ENCODE measurements at places on chromosomes 1 and 21.

DNA sequence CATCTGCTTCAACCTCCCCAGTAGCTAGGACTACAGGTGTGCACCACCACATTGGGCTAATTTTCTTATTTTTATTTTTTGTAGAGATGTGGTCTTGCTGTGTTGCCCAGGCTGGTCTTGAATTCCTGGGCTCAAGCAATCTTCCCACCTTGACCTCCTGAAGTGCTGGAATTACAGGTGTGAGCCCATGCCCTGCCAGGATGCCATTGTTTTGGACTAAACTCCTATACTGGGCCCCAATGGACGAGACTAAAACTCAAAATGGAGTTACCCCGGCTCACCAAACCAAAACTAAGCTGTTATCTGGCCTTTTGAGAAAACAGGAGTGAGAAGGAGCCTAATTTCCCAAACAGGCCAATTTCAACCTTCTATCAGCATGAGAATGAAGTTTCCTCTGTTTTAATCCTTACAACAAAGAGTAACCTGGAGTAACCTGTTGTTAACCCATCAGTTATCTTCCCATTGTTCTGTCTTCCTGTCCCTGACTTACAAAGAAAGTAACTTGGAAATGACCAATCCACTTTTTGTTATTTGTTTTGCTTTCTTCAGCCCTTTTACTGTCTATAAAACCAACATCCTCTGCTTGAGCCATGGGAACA is 29.6 kb downstream of the DMRTA2 start:
- DNase-seq = no peak

DNA sequence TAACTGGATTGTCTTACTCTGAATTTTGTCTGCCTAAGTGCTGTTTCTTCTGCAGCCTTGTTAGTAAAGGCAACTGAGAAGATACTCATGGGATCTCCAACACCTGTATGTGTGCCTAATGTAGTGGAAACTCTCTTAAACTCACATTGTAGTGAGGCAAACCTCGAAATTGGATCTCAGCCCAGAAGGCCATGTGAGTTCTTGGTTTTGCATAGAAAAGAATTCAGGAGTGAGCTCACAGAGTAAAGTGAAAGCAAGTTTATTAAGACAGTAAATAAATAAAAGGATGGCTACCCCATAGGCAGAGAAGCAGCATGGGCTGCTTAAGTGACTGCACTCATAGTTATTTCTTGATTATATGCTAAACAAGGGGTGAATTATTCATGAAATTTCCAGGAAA is 1344.7 kb downstream of the NCAM2 start:
- no peak for DNase-seq

GRCh38 chr21:44702973-44703730 is 6.2 kb downstream of the KRTAP10-12 start:
- DNase-seq = no peak

- no peak for DNase-seq
Observed at GRCh38 chr1:25867210-25867991, 8.1 kb downstream of the PAQR7 start.

DNA sequence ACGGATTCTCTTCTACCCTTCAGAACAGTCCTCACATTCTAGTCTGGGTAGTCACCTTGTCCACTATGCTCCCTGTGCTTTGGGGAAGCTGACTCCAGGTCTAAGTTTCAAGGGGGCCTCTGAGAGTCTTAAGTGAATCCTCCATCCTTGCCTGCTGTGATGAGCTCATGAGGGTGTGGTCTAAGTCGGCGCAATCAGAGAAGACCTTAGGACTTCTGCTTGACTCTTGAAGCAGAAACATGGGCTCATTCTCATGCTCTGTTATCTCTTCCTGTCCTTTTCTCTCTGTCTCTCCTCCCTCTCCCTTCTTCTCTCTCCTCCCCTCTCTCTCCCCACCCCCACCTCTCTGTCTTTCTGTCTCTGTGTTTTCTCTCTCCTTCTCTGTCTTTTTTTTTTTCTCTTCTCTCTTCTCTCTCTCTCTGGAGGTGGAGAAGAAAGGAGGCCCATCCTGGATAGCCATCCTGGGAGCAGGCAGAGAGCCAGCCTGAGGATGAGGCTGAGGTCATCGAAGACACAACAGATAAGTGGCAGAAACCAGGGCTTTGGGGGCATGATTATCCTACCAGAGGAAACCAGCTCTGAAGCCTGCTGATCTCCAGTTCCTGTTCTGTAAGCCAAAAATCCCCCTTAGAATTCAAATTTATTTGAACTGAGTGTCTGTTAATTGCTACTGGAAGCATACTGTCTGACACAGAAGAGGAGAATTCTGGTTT is 245.6 kb downstream of the SIPA1L2 start:
- no peak for DNase-seq

GRCh38 chr21:14675774-14676530 is 129.8 kb upstream of the SAMSN1 start:
- no peak for DNase-seq

DNA sequence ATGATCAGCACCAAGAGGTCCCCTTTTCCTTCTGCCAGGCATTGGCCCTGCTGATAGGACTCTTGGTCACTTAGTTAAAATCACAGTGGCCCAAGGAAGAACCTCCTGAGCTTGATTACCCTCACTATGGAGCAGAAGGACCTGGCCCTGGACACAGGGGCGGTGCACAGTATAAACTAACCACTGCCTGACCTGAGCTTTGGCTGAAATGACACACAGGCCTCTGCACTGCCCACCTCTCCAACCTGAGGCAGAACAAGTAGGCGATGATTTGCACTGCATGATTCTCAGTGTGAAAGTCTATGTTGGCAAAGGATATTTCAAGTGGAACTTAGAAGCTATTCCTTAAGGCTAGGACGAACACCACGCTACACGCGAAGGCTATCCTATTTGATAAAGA is 48.5 kb downstream of the CAPN2 start:
- DNase-seq = no peak

DNA sequence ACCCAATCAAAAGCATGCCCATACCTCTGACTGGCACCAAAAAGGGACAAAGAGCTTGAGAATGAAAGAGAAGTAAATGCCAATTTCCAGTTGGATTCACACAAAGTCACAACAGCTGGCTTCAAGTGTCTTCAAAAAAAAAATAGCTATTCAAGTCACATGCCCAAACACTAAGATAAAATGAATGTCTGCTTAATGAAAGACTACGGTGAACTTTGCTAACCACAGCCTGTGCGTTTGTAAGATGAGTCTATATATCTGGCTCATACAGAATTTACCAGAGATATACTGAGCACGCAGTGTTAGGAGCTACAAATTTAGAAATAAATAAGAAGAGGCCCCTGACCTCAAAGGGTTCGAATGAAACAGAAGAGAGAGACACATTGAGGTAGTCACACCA is 73.2 kb downstream of the DAB1 start:
- no peak for DNase-seq

DNA sequence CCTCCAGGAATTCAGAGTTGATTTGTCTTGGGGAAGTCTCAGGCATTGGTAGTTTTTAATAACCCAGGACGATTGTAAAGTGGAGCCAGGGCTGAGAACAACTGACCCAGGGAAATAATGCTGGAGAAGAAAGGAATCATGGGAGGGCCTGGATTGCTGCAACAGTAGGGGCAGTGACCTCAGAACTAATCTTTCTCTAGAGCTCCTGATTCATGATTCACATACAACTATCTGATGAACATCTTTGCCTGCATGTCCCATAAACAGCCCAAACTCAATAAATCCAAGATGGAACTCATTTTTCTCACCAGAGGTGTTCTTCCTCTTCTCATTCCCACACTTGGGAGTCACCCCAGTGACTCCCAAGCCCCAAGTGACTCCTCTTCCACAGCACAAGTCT is 8.1 kb upstream of the G0S2 start:
- no peak for DNase-seq

- no peak for DNase-seq
Observed at GRCh38 chr1:91011726-91012125, 10.1 kb downstream of the ZNF644 start.

- DNase-seq = no peak
Observed at GRCh38 chr1:41482001-41482765, 2.3 kb downstream of the EDN2 start.

DNA sequence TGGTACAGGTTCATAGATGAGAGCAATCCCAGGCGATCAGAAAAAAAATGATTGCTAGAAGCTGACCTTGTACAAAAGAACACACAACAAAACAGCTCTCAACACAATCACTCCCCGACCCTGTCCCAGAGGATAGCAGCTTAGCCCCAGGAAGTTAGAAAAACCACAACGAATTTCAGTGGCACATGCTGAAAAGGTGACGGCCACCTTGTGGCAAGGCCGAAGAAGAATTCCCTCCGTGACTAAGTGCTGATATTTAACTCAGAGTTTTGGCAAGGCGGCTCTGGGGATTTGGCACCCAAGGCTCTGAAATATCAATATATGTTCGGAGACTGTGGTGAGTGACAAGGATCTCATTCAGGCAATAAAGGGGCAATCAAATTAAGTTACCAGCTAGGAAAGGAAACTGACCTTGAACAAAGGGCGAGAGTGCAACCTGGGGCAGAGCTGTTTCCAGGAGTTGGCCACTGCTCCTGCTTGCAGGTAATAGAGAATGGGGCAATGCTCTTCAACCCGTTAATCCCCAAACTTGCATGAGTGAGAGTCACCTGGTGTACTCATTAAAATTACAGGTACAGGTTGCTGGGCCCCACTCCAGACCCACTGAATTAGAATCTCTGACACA is 96.2 kb downstream of the BEND5 start:
- DNase-seq = no peak

DNA sequence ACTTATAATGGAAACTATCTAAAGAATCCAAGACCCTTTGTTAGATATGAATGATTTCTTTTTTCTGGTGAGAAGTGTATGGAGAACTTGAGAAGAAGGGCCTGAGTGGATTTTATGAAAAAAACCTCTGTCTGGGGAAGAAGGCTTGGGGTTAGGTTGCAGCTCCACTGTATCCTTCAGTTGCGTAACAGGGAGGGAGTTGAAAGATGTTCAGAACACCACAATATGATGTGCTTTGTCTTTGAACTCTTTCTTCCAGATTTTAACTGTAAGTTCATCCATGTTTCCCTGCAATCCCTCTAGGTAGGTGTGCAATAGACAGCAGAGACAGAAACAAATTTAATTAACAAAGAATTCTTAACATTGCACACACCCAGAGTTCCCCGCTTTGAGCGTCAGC is 125.8 kb upstream of the NFIA start:
- DNase-seq = no peak

DNA sequence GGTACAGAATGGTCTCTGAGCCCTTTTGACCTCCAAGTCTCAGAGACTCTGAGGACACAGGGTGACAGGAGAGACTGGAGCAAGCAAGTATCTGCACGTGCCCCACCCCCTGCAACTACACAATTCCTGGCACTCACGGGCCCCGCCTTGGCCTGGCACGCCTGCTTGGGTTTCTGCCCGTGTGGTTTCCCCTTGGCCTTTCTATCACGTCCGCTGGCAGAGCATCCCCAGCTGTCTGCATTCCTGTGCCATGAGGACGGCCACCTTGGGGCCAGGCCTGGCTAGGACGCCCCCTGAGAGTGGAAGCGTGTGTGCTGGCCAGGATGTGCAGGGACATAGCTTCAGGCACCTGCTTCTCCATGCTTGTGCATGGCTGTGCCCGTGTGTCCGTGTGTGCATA is 14.3 kb upstream of the EDN2 start:
- DNase-seq = no peak

GRCh38 chr21:14864211-14865021 is 200.4 kb downstream of the NRIP1 start:
- DNase-seq = no peak

- no peak for DNase-seq
Observed at GRCh38 chr1:4710592-4711415, 56.4 kb downstream of the AJAP1 start.

DNA sequence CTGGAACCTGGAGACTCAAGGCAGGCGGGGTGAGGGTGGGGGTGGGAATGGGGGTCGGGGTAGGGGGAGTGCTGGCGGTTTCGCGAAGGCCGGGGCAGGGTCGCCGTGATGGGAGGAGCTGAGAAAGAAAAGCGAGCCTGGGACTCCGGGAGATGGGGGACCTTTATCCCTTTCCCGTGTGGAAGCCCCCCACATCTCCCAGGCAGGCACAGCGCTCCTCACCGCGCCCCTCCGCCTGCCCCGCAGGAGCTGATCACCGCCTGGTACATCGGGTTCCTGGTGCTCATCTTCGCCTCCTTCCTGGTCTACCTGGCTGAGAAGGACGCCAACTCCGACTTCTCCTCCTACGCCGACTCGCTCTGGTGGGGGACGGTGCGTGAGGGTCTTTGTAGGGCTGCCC is 35.5 kb downstream of the KCNQ4 start:
- DNase-seq = no peak

- DNase-seq = no peak
Observed at GRCh38 chr1:61952675-61953074, 210.4 kb downstream of the PATJ start.

GRCh38 chr1:201145816-201146215 is 8.5 kb downstream of the TMEM9 start:
- DNase-seq = no peak

DNA sequence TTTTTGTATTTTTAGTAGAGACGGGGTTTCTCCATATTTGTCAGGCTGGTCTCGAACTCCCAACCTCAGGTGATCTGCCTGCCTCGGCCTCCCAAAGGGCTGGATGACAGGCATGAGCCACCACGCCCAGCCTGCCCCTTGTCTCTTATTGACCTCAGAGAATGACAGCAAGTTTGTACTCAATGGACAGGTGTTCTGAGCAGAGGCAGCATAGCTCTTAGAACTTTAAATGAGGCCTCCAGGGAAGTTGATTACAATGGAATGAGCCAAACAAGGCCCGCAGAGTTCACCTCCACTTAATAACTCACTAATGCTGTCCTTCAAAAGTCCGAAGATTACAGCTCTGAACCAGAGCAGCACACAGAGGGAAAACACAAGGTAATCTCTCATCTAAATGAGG is 10.9 kb downstream of the TMPRSS2 start:
- DNase-seq = no peak

- no peak for DNase-seq
Observed at GRCh38 chr1:203676455-203676854, 49.8 kb downstream of the ATP2B4 start.

DNA sequence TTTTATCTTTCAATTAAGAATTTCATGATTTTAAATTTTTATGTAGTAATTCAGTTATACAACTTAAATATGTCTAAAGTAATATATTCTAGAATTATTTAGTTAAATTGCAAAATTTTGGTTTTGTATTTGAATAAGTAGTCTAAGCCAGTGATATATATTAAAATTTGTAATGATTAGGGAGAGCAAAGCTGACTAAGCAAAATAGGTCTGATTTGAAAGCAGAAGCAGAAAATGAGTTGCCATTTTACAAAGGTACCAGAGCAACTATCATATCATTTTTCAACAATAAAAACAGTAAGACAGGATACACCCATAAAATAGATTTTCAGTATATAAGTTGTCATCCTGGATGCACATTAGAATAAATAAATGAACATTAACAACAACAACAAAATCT is 177.9 kb downstream of the COP1 start:
- no peak for DNase-seq

- no peak for DNase-seq
Observed at GRCh38 chr1:31417148-31417547, 4.1 kb downstream of the SERINC2 start.

DNA sequence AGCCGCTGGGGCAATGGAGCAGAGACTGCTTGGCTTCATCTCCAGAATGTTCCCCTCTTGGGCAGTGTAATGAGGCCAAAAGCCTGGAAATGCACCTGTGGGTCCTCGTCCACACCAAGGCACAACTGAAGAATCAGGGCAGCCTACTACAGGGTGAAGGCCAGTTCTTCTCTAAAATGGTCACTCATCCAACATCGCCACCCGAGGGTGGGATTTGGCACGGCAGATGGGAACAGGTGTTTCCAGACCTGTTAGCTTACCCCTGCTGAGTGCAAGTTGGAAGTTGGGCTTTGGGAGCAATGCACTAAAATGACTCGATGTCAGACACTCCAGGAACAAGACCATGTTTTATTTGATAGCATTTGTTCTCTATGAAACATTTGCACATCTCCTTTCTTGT is 543.7 kb downstream of the NPHP4 start:
- no peak for DNase-seq

Data from GOT3 (cell line).